ENCODE measurements at places on chromosomes 3 and 15.

DNA sequence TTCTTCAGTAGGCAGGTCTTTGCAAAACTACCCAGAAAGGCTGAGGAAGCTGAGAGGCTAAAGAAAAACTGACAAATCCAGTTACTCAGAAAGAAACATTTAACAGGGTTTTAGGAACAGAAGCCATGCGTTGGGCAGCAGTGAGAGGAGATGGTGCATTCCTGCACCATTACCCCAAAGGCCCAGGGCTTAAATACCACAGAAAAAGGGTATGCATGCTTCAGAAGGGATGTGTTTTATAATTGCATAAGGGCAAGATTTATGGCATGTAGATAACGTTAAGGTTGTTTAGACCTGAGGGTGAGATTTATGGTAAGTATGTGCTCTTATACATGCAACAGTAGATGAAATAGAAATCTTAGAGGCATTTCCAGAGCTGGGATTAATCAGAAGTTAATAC is 10.0 kb downstream of the C3orf52 start:
- no peak for DNase-seq

DNA sequence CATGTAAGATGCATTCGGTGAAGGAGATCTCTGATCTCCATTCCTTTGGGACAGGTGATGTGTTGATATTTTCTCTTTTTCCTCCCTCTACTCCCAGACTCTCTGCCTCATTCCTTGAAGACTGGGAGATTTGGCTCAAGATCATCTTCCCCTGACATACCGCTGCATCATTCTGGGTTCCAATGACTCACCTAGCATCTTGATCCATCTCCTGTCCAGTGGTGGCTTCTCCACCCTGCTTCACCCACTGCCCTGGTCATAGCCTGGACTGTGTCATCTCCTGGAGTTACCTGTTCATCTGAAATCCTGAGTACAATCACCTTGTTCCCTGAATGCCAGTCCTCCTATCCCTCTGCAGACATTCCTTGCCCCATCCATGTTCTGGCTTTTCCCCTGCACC is 57.4 kb upstream of the TRAK1 start:
- DNase-seq = no peak

- DNase-seq = no peak
These were observed 35.2 kb downstream of the EID1 start for GRCh38 chr15:48913141-48913540.

GRCh38 chr15:40452296-40453090 is 11.7 kb downstream of the BAHD1 start:
- DNase-seq = no peak

DNA sequence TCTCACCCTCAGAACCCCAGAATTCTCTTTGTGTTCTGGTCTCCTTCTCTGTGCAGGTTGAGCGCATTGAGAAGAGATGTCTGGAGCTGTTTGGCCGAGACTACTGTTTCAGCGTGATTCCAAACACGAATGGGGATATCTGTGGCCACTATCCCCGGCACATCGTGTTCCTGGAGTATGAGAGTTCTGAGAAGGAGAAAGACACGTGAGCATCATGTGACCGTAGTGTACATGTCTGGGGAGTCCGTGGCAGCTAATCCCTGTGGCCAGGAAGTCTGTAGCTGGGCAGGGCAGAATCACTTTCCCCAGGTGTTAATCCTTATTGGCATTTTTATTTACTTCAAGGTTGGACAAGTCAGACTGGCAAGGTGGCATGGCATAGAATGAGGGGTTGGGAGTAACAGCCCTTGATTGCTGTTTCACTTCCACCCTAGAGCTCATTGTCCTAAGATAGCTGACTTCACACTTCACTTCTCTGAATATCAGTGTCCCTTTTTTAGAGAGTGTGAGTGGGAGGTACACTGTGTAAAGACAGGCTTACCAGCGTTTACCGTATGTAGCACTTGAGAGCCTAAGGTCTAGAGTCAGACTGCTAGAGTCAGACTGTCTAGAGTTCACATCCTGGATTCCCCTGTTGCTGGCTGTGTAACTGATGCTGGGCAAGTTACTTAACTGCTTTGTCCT is 4.4 kb downstream of the MTMR14 start:
- DNase-seq = no peak

DNA sequence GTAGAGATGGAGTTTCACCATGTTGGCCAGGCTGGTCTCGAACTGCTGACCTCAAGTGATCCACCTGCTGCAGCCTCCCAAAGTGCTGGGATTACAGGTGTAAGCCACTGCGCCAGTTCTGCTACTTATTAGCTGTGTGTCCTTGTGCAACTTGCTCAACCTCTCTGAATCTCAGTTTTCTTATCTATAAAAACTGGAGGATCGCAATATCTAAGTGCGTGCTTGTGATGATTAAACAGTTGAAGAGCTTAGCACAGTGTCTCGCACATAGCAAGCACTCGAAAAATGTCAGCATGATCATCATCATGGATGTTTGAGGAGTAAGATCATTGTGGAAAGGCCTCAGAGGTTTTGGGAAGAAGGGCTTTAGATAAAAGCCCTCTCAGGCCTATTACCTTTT is 10.8 kb downstream of the CLCN2 start:
- no peak for DNase-seq

DNA sequence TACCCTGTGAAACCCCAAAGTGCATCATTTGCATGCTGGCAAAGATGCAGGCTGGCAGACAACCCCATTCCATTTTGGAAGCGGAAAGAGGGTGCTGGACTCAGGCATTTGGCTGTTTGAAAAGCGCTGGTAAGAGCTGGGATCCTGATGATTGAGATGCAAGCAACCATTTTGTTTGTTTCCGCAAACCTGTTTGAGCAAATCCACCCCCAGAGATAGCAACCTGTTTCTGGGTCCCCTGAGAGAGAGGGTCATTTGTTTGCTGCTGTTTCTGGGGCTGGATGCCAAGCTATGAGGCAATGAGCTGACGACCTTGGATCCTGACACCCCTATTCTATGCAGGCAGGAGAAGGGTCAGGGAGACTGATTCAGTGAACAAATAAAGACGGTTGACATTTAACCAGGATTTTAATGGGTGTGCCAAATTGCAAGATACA is 9.8 kb downstream of the SLC6A1 start:
- DNase-seq = no peak

DNA sequence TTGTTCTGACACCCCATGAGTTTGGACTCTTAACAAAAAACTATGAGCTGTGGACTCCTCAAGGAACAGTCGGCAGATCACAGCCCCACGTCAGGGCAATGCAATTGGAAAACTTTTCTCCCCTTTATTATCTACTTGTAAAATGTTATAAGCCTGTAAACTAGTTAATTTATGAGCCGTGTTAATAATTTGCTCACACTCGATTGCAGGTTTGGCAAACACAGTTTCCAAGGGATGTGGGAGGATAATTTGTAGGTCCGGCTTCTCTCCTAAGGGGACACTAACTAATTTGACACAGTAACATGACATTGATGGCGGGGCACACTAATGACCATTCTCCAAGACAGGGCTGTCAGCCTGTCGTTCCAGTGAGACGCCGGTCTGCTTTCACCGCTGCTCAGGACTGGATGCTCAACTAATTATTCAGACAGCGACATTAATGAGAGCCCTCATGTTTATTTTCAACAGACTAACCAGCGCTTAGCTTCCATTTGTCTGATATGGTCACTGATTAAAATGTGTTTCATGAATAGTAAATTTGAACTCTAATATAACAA is 222.1 kb downstream of the FOXP1 start:
- no peak for DNase-seq

DNA sequence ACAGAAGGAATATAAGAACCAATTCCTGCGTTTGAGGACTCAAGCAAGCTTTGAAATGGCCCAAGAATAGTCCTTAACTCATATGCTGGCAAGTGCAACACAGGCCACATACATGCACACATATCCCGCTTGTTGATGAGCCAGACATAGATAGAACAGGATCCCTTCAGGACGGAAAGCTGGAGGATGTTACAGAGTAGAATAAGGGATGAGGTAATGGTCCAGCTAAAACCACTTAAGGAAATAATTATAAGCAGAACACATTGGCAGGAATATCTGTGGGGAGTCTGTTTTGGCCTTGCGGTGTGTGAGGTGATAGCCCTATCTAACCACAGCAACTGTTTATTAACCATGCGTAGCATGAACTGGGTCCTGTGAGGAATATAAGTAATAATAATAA is 25.0 kb downstream of the SCG3 start:
- DNase-seq = no peak

GRCh38 chr15:52247461-52247860 is 48.1 kb downstream of the MYO5C start:
- no peak for DNase-seq

- DNase-seq = no peak
These were observed 192.2 kb downstream of the FOXP1 start for GRCh38 chr3:71391361-71391760.

DNA sequence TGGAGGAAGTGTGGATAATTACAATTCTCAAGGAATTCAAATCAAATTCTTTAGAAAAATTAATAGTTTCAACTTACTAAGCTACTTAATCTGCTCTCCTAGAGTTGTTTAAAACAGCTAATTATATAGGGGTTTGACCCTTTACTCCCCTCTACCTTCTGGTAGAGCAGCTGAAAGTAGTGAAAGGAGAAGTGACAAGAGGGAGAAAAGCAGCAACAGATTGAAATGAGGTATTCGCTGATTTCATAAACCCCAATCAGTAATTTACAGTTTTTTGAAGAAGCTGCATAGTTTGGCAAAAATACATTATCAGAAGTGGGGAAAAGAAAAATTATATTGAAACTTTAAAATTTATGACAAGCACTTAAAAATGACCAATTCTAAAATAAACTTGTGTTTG is 52.8 kb downstream of the ZMAT3 start:
- no peak for DNase-seq

- DNase-seq = no peak
These were observed 28.4 kb upstream of the PRICKLE2 start for GRCh38 chr3:64253689-64254088.

GRCh38 chr3:188041193-188041592 is 112.8 kb upstream of the LPP start:
- DNase-seq = no peak

DNA sequence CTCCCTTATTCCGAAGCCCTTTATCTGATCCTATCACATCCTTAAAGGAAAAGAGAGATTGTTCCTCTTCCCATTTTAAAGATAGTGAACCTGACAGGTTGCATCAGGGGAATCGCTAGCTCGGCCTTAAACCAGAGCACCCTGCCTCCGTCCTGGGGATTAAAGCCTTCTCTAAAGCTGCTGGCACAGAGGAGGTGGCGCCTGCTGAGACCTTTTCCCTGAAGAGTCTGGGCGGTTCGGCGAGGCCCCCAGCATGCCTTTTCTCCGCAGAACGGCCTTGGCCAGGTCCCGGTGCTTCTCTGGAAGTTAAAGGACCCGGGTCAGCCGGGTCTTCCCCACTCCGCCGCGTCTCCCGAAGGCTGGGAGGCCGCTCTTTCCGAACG is 593 bp downstream of the FAM219B start:
- no peak for DNase-seq

DNA sequence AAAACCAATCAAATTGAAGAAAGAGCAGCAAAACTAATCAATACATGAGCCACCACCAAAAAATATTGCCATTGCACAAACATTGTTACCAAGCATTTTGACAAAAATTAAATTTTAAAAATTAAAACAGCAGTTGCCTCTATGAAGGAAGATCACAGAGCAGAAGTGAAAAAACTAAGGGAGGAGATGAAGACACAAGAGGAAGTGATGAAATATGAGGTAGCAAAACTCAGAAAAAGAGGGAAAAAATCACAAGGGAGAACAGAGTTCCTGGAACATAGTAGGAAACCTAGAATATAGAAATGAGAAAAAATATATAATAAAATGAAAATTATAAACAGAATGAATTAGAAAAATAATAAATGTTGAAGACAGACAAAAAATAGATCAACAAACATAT is 7.3 kb upstream of the SERPINI2 start:
- DNase-seq = no peak

GRCh38 chr3:66227915-66228314 is 7.1 kb downstream of the SLC25A26 start:
- DNase-seq = no peak
